ENCODE measurements at places on chromosomes 6 and 20. TPM values are rescaled to one million over a fixed set of nuclear protein-coding genes. Genes with fewer than 3 reads are reported as not detected.

The NHLRC1 gene
- total RNA-seq, result 3.8 TPM

The PNPLA1 gene
- total RNA-seq, result 0.26 TPM

The PRICKLE4 gene
- 1.9 TPM for total RNA-seq

The LTA gene
- total RNA-seq, result not detected

The KHDC1L gene
- total RNA-seq, result not detected

- no peak for DNase-seq
Measured at GRCh38 chr20:36117638-36118037, 36.9 kb upstream of the EPB41L1 start.

- DNase-seq, result no peak
Measured at GRCh38 chr20:61447952-61448351, 195.9 kb downstream of the CDH4 start.

- DNase-seq, result peak; percentile 24
Measured at GRCh38 chr6:101597693-101598092, 204.2 kb downstream of the GRIK2 start.

DNA sequence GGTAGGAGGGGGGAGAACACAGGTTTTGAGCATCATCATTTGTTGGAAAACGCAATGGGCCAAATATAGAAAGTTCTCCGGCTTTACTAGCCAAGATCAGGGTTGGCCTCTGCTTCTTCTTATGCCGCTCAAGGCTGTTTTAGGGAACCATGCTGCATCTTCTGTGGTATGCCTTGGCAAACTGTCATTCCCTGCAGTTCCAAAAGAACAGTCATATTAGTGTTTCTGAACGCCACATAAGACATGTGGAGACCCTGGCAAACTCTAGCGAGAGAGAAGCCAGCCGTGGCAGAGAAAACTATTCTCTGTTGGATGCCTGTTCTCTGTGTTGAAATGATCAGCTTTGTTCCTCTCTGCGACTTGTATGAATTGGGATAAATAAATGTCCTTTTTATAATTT is 10.8 kb downstream of the ACTR5 start:
- no peak for DNase-seq

GRCh38 chr6:108612852-108613251 is 52.1 kb downstream of the FOXO3 start:
- DNase-seq, result no peak
